ENCODE measurements at places on chromosomes 5 and 9.

- no peak for DNase-seq
Observed at GRCh38 chr5:73542020-73542419, 23.4 kb downstream of the ANKRA2 start.

GRCh38 chr5:34648039-34648839 lies 7.9 kb upstream of the RAI14 start:
- no peak for DNase-seq

DNA sequence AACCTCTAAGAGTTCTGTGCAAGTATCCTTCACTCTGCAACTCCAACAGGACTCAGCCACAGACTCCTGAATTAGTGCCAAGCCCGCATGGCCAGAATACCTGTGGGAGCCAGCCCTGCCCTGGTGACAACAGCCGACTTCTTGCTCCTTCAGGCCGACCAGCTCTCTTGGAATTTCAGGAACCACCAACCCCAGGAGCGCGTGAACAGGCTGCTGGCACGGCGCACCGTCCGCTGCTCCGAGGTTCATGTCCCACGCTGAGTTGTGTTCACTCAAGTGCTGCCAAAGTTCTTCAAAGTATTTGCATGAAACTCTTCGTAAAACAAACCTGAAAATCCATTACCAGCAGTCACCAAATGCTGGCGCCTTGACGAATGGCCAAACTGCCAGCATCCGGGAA lies 232.8 kb downstream of the NR2F1-AS1 start:
- DNase-seq = no peak

DNA sequence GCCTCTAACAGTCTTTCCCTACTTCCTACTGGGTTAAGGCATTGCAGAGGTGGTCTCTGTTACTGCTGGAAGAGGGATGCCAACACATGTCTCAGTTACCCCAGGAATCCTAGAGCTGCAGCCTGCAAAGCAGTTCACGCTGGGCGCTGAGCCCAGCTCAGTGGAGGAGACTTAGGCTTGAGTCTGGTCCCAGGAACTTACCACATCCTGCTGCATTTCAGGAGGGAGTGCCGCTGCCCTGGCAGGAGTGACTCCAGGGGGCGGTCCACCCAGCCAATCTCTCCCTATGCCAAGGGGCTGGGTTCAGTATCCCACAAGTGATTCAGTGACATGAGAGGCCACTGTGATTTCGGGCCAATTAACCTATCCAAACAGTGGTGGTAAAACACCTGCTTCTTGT lies 7.6 kb downstream of the TTC16 start:
- DNase-seq = no peak

- DNase-seq = no peak
Observed at GRCh38 chr9:126952205-126952977, 37.8 kb downstream of the RALGPS1 start.

DNA sequence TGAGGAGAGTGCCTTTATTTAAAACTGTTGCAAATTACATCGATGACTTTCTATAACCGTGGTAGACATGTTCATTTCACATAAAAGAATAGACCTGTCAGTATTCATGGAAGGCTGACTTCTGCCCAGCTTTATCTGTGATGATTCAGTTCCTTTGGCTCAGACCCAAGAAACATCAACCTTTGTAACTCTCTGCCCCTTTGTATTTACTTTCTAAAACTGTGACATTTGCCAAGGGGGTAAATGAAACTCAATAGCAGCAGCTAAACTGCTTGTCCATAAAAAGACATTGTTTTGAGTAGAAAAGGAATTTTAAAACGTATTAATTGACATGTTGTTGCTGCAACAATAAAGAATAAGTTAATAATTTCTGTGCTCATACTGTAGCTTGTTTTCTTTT lies 137.8 kb upstream of the ANKH start:
- DNase-seq = no peak

DNA sequence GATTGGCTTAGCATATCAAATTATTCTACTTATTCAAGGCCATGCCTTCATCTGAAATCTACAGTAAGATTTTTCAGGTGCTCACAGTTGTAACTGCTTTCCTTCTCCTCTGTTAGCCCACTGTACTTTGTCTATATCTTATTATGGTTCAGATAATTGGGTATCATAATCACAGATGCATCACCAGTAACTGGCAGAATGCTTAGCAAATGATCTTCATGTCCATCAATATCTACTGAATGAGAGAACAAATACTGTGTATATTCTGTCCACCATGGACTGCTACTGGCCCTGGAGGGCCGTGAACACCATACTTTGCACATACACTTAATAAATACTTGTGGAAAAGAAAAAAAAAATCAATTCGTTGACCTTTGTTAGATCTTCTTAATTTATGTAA lies 96.2 kb downstream of the MEF2C start:
- DNase-seq = no peak

- DNase-seq = no peak
Observed at GRCh38 chr9:105855987-105856386, 161.6 kb downstream of the TMEM38B start.

- DNase-seq = no peak
Observed at GRCh38 chr5:116465411-116465810, 109.2 kb downstream of the SEMA6A start.

DNA sequence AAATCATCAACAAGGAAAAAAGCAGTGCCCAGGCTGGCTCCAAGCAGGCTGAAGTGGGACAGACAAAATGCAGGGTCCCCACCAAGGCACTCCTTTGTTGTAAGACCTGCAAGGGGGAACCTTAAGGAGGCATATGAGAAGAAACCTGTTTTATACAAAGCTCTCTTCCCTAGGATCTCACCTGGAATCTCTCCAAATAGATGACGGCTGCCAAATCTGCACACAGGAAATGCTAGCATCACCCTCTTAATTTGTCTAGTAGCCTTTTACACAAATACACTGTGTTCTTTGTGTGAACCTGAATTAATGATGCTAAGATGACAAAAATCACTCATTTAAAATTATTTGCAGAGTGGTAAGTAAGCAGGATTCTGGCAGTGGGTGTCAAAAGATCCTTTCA lies 280.2 kb downstream of the SPOCK1 start:
- DNase-seq = no peak

DNA sequence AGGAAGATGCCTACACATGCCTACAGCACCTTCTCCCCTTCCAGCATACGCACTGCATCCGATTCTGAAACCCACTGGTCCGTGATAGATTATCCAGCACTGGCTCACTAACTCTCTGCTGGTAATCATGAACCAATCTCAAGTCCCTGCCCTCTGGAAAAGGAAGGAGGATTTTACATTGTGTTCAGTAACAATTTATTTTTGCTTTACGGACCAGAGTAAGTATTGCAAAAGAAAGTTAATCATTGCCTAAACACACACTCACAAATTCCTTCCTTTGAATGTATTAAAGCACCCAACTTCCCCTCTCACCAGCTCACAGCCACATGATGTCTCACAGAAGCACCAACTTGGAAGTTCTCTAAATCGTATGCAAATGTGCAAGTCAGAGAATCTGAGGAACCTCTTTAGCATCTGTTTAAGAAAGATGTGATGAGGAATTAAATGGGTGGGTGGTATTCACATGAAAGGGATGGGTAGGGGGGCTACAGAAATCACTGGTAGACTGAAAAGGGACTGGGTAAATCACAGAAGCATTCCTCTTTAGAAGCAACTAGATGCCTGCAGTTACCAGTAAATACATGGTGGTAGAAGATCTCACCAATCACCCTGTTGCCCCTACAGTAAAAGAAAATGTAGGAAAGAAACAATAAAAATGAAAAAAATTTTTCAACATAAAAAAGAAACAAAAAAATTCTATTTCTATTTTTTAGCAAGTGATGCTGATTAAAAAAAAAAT lies 8.4 kb downstream of the GNAQ start:
- no peak for DNase-seq

GRCh38 chr5:50447228-50447627 lies 6.1 kb upstream of the EMB start:
- DNase-seq = no peak

DNA sequence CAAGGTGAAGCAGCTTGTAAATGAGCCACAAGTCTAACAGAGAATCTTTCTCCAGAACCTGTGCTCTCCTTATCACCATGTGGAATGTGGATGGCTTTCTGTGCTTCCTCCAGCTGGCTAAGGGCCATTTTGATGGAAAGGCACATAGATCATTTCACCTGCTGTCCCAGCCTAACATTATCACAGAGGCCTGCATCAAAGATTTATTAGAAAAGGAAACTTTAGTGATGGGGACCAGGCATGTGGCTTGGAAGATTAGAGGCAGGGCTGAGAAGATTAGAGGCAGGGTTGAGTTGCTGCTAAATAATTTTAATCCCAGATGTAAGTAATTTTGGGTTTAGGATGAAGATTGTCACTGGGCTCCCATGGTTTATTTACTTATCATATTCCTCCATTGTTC lies 6.3 kb downstream of the SPEF2 start:
- DNase-seq = no peak

GRCh38 chr9:75238311-75238976 lies 150.1 kb downstream of the OSTF1 start:
- DNase-seq = peak; percentile 72

GRCh38 chr9:83966209-83966582 lies 13.8 kb downstream of the HNRNPK start:
- peak; percentile 36 for DNase-seq

DNA sequence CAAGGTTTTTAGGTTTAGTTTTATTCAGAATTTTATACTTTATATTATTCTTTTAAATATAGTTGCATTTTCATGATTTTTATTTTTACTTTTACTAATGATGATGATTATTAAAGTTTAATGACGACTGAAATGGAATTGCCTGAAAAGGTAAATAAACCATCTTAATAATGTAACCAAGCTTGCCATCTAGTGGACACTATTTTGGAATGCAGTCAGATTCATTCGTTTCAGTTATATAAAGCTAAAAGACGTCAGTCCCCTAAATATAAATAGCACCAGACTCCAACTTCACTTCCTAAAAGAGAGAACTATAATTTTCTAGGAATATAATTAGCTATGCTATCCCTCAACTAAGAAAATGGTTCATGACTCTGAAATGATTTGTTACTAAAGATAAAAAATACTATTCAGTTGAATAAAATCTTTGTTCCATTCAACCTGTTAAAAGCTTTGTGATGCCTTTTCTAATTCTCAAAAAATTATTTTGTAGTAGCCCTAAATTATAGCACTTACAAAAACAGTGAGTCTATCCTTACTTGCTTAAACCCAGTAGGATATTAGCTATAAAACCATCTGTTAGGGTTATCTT lies 19.9 kb downstream of the ABITRAM start:
- DNase-seq = no peak

- DNase-seq = no peak
Observed at GRCh38 chr9:18947892-18948339, 85.1 kb downstream of the SAXO1 start.

GRCh38 chr9:133789778-133790177 lies 51.6 kb upstream of the SARDH start:
- DNase-seq = no peak

DNA sequence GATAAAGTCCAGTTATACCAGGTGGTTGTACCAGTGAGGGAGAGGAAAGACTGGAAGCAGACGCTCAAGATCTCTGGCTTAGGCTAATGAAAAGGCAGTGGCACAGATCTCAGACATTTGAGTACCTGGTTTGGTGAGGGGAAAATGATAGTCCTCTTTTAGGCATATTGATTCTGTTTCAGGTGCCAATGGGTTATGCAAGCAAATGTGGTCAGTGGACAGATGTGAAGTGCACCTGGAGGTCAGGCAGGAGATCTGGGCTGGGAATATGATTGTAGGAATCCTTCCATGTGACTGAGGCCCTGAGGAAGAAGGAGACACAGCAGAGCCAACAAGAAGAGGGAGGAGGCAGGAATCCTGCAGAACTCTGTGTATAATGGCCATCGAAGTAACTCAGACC lies 63.7 kb upstream of the SMARCA2 start:
- no peak for DNase-seq

DNA sequence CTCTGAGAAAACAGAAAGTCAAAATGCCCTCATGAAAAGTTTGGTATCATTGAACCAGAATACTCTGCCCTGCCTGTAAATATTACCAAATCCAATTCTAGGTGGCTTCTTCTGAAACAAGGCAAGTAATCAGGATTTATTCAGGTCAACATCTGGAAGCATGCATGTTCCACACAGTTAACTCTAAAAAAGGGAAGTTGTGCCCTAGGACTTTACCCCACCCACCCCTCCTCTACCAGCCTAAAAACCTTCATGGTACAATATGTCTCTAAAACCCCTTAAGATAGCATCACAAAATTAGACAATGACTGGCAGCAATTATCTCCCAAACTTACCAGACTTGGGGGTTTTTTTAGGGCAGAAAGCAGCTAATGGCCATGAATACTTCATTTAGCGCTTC lies 414.8 kb upstream of the SLC30A5 start:
- DNase-seq = no peak

- DNase-seq = no peak
Observed at GRCh38 chr9:97299809-97300414, 7.5 kb upstream of the CCDC180 start.

DNA sequence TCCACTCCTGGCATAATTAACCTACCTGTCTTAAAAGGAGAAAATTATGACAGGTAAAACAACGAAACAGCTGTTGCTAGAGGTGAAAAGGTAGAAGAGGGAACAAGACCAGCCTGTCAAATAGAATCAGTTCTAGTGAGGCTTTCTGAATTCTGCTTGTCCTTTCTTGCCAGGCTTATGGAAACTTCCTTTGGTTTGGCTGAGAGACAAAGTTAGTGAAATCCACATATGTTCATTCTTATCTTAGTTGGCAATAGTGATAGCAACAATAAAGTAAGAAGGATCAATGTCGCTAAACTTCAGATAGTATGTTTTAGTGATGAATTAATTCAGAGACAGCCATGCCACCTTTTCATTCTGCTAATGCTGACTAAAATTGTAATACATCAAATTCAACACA lies 34.4 kb downstream of the HAPLN1 start:
- DNase-seq = no peak

DNA sequence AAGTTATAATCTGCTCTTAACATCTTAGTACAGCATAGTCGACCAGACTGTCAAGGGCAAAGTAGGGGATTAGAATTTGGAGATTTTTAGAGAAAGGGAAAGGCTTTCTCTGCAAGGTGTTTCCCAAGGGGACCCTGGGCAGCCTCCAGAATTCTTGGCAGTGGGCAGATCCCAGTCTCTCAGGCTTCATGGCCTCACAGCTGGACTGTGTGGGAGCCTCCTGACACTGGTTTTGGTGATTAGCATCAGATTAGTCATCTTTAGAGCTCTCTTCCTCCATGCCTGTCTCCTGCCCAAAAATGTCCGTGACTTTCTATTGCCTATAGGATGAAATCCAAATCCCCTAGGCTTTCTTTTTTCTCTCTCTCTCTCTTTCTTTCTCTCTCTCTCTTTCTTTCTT lies 370.7 kb downstream of the ZSWIM6 start:
- no peak for DNase-seq

DNA sequence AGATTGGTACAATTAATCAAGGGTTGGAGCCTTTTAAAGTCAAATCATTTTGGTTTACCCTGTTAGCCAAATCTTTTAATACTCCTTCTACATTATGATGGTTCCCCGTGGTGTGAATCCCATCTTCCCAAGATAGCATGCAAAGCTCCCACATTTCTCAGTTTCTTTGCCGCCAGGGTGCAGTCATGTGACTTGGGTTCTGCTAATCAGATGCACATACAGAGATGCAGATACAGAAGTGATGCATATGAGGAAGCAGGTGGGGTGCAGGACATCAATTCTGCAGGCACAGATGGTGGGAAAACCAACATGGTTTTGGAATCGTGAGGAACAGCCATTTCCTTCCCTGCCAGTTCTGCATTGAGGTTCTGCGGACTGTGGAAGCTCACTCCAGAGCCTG lies 8.4 kb upstream of the MAST4 start:
- DNase-seq = no peak

GRCh38 chr9:126449725-126450667 lies 123.4 kb downstream of the MVB12B start:
- no peak for DNase-seq

All from H9 (cell line).